ENCODE measurements at places on chromosomes 7 and 10.

GRCh38 chr7:138161600-138162081 is 85.4 kb downstream of the AKR1D1 start:
- DNase-seq: peak; percentile 68

- no peak for DNase-seq
Measured at GRCh38 chr10:7438196-7438986, 27.6 kb upstream of the SFMBT2 start.

DNA sequence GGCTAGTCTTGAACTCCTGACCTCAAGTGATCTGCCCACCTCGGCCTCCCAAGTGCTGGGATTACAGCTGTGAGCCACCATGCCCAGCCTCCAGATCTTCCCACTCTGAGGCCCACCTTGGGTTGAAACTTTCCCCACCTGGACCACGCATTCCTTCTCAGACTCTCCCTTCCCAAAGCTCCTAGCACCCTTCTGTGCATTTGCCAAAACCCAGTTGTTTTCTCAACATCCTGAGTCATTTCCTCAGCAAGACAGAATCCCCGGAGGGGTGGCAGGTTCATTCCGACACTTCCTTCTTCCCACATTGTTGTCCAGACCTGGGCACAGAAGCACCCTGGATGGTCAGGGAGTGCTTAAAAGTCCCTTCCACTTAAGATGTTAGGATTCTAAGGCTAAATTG is 28.9 kb downstream of the BAG3 start:
- no peak for DNase-seq

- DNase-seq: no peak
Measured at GRCh38 chr7:5382281-5382892, 41.2 kb downstream of the TNRC18 start.

GRCh38 chr7:114722562-114722961 is 199.3 kb upstream of the MDFIC start:
- no peak for DNase-seq

GRCh38 chr10:104098358-104098925 is 12.8 kb upstream of the COL17A1 start:
- DNase-seq: no peak

DNA sequence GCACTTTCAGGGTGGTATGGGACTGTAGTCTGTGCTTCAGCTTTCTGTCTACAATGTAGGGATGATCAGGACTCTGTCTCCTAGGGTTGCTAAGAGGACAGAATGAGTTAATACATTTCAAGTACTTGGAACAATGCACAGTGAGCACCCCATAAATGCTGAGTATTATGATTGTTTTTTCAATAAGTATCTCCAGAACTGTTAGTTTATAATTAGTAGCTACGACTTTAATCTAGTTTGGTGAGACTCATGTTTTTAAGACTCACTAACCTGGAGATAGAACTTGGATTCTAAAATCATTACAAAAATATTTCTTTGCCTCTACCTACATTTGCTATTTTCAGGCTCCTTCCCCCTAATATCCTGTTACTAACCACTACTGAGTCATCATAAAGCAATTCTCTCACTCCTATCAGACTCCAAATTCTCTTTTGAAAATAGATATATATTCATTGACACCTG is 95.3 kb downstream of the CPED1 start:
- DNase-seq: no peak

- no peak for DNase-seq
Measured at GRCh38 chr7:36336390-36336789, 53.3 kb upstream of the ANLN start.

DNA sequence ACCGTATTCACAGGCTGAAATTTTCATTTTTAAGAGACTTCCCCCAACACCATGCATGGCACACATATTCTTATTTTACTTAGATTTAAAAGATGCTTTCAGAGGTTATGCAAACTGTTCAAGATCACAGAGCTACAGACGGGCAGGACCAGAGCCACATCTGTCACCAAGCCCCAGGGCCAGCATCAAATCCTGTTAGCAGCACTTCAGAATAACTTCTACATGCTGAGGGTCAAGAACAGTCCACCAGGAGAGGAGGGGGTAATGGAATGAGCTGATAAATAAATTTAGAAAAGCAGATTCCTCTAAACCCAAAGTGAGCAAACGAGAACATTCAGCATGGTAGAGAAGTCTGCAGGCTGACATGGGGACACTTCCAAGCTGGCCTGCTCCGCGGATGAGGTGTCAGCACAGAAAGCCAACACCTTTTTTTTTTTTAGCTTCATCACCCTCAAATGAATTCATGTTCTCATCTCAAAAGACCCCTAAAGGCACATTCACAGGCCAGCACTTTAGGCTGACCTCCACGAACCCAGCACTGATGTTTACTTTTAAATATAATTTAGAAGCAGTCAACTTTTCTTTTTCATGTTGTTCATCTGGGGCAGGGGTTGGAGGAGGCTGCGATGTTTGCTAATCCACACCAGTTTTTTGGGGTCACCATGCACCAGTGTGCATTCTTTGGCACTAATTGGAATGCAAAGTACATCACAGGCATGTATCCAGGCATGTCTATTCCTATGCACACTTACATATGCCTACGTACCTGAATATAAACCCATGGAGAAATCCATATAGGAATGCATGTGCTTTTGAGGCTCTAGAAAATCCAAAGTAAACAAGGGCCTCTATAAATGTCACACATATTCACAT is 249.0 kb downstream of the TNS3 start:
- no peak for DNase-seq

DNA sequence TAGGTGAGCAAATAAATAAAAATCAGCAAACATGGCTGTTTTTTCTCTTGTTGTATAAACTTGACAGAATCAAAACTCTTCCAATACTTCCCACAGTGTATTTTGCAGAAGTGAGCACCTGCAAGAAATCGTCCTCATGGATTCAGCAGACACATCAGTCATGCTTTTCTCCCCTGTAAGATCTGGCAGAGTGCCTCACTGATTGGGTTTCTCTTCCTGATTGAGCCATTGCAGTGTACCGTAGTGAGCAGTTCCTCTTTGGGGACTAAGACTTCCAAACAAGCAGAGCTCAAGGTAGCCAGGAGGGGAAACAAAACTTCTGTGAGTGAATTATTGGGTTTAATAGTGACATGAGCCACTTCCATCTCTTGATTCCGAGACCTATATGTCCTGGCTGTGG is 2.2 kb upstream of the CCDC3 start:
- DNase-seq: no peak

DNA sequence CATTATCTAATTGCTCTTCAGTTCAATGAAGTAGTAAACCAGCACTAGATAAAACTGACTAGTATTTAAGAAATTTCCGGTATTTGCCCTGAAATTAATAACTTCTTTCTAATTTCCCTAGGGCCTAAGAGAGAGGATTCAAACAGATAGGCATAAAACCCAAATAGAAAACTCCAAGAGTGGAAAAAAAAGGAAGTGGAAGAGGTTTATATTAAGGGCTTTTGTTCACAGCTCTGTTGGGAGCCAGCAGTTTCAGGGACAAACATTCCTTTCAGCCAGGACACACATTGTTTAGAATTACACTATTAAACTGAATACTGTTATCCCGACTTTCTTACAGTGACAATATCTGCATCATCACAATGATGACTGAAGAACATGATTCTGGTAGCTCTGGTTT is 3.6 kb downstream of the ODAD2 start:
- no peak for DNase-seq

- no peak for DNase-seq
Measured at GRCh38 chr10:1954300-1954699, 217.0 kb upstream of the ADARB2 start.

- DNase-seq: no peak
Measured at GRCh38 chr10:1673568-1674345, 63.6 kb downstream of the ADARB2 start.

DNA sequence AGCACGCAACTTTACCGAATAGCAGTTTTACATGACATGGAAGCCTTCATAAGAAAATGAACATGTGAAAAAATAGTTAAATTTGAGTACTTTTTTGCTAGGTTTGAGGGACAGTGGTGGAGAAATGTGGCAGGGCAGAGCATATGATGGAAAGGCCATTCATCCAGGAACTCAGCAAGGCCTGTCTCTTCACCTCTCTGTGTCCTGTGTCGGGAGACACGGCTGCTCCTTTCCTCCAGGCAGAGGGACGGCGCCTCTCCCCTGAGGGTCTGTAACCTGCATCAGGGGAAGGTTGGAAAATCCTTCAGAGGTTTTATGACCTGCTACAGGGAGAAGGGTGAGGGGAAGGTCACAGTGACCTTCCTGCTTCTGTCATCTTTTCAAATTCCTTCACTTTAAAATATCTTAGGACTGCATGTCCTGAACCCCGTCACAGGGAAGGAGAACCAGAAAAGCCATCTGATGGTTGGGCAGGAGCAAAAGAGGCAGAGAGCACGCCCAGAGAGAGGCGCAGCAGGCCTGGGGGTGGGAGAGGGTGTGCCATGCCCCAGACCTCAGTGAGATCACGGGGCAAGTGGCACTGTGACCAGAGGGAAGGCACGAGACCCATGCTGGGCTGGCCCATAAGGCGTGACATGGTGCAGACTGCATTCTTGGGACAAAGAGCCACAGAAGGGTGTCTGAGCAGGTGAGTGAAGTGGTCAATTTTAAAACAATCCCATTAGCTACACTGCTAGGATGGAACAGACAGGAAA is 44.0 kb downstream of the GSDME start:
- DNase-seq: no peak

- DNase-seq: no peak
Measured at GRCh38 chr7:27631391-27631790, 31.3 kb downstream of the HIBADH start.

DNA sequence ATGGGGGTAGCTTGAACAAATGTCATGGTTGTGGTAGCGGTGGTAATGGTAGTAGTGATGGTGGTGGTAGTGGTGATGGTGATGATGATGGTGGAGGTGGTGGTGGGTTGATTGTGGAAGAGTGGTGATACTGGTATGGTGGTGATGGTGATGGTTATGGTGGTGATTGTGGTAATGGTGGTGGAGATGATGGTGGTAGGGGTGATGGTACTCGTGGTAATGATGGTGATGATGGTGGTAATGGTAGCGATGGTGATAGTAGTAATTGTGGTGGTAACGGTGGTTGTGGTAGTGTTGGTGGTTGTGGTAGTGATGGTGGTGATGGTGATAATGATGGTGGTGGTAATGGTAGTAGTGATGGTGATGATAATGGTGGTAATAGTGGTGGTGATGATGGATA is 65.7 kb upstream of the SDK1 start:
- DNase-seq: no peak

- no peak for DNase-seq
Measured at GRCh38 chr7:2181077-2181854, 51.5 kb downstream of the MAD1L1 start.

DNA sequence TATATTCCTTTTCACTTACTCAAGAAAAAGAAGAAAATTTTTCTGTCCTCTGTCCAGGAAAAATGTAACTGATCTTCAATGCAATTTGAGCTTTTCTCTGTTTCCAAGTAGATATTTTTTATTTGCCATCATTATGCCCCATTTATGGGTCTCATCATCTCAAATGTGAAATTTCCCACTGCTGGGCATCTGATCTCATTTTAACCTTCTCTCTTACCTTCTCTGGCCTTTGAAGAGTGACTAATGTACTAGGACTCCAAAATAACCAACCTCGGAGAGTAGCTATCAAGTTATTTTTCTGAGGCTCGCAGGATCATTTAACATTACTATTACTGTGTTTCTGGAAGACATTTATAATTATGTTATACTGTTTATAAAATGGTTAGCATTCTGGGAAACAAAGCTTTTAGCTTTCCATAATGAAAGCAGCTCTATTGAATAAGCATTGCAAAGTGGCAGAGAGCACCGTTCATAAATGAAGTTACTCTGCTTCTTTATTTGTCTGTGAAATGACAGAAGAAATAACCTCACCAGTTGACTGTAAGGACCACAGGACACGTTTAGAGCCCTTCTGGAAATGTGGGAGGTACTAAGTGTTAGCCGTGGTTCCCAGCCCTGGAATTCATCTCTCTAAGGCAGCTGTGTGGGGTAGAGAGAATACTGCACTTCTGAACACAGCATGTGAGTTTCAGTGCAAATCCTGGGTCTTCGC is 33.3 kb upstream of the NMT2 start:
- no peak for DNase-seq

DNA sequence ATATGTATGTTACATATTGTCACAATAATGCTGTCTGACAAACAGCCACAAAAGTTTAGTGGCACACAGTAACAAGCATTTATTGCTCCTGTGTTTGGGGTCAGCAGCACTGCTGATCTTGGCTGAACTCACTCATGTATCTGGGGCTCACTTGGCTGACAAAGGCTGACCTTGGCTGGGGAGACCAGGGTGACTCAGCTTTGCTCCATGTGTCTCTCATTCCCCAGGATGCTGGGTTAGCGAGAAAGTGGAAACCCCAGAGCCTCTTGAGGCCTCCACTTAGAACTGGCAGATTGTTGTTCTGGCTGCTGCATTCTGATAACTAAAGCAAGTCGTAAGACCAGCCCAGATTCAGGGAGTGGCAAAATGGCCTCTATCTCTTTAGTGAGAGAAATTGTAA is 217.3 kb upstream of the HABP2 start:
- no peak for DNase-seq

DNA sequence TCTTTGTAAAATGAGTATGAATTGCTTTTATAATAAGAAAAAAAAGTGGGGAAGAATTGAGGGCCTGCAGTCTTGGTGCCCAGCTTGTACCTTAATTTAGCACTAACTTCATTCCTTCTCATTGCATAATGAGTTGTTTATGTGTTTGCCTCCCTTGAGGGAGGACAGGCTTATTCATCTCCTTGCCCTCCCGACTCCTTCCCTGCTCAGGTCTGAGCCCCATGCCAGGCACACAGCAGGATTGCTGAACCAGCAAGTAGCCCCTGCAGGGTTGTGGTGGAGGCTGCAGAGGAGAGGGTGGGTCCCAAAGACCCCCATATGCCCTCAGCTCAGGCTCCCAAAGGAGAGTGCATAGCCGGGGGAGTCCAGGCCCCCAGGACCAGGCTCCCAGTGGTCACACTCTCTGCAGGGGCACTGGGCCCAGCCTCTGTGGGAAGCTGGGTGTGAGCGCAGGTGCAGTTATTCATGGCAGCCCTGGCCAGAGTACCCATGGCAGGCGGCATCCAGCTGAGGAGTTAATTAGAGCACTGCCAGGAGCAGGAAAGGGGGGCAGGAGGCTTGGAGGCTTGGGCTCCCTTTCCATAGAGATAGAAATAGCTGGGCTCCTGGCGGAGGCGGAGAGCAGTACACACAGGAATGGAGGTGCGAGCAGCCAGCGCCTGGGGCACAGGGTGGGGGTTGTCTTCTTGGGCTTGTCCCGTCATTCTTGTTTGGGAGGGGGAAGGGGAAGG is 28.2 kb upstream of the GOLGA7B start:
- DNase-seq: no peak

All from central memory CD8-positive, alpha-beta T cell (primary cell).